ENCODE measurements at places on chromosomes 1 and 21. TPM values are rescaled to one million over a fixed set of nuclear protein-coding genes. Genes with fewer than 3 reads are reported as not detected.

DNA sequence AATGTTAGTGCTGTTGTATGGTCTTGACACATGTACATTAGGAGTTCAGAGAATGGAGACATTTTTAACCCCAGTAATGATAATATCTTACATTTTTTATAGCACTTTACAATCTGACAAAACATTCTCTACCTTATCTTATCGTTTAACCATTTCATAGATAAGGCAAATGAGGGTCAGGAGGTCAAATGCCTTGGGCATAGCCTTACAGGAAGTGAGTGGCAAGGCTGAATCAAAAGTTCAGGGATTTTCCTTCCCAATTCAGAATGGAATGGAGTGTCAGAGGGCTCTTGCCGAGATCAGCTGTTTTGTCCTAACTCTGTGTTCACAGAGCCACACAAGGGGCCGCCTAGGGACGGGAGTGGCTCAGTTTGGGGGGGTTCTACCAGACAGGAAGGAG lies 57.6 kb upstream of the AK4 start:
- no peak for DNase-seq

DNA sequence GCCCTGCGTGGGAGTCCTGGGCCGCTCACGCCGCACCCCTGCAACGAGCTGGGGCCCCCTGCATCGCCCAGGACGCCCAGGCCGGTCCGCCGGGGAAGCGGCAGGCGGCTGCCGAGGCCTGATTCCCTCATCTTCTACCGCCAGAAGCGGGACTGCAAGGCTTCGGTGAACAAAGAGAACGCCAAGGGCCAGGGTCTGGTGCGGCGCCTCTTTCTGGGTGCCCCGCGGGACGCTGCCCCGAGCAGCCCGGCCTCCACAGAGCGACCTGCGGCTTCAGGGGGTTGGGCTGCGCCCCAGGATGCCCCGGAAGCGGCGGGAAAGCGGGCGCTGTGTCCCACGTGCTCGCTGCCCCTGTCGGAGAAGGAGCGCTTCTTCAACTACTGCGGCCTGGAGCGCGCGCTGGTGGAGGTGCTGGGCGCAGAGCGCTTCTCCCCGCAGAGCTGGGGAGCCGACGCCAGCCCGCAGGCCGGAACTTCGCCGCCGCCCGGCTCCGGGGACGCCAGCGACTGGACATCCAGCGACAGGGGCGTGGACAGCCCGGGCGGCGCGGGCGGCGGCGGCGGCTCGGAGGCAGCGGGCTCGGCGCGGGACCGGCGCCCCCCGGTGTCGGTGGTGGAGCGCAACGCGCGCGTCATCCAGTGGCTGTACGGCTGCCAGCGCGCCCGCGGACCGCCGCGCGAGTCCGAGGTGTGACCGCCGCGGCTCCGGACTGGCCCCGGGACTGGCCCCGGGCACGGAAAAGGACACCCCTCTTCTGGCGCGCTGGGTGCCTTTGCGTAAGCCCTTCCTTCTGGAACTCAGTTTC lies 2.7 kb downstream of the FAM110D start:
- DNase-seq = peak; percentile 94

Gene GPBP1L1
- total RNA-seq = 134 TPM

Gene ACTN2
- 1.8 TPM for total RNA-seq

Gene DLGAP3
- 0.57 TPM for total RNA-seq

GRCh38 chr1:165586398-165586797 lies 42.6 kb downstream of the LRRC52 start:
- DNase-seq = no peak

- no peak for DNase-seq
Measured at GRCh38 chr1:198326915-198327314, 170.1 kb downstream of the NEK7 start.

Gene RCAN3
- total RNA-seq = 22.9 TPM

DNA sequence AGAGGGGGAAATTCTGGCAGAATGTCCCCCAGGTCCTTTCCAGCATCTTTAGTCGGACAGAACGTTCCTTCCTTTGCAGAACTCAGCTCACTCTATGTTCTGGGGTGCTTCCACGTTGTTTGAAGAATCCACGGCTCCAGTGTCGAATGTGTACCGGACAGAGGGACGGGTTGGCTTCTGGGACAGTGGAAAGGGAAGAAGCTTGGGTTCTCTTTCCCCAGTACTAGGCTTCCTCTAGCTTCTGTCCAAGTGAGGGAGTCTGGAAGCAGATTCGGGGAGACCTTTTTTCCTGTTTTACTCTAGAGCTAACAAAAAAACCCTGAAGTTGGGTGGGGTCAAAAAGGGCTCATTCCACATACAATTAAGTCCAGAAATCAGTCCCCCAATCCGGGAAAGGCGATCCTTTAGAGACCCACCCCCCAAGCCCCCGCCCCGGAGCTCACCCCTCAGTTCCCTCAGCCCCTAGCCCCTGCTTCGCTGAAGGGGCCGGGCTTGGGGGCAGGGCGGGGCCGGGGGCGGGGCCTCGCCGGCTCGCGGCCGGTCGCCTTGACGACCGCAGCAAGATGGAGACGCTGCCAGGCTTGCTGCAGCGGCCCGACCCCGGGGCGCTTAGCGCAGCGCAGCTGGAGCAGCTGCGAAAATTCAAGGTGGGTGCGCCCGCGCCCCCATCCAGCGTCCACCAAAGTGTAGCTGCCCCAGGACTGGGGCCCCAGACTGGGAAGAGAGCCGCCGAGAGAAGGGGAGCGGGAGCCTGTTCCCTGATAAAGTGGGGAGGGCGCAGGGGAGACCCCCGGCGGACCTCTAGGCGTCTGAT lies at the start of gene RIIAD1:
TSS of gene RIIAD1 (plus strand) at position 549 of the 814 bp plus-strand sequence. CDS start at position 564, 15 bp downstream.
- peak; percentile 31 for DNase-seq

Measured in upper lobe of left lung (tissue), 6 donors.